Fibroblast of gingiva (primary cell): ENCODE measurements at places on chromosomes 6 and 20.

DNA sequence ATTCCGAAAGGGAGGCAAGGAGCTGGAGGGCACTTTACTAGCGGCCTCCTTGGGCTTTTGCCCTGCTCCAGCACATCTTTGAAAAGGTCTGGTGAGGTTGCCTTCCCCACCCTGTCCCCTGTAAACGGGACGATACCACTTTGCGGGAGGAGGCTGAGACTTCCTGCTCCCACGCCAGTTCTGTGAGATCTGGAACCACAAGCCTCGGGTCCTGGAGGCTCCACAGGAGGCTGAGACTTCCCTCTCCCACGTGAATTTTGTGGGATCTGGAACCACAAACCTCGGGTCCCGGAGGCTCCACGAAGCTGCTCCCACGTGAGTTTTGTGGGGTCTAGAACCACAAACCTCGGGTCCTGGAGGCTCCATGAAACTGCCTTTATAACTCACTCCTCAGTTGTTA, 209.3 kb downstream of the DLL1 start:
- no peak for DNase-seq

DNA sequence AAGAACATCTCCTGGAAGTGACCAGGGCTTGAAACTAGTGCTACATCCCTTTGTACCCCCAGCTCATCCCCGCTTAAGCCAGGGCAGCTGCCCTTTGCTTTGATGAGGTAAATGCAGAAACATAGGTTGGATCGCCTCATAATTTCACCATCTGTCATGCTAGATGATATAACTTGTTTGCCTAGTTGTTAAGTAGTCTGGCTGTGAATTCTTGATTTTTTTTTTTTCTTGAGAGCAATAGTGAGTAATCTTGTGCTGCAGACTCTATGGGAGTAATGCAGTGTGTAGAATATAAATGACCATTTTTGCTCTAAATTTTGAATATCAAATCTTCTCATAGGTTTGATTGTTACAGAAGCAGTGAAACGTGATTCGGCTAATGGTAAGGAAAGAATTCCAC, 4.1 kb downstream of the TRDN start:
- DNase-seq: no peak

- DNase-seq: peak; percentile 89
Measured at GRCh38 chr20:45344168-45344860, 3.9 kb downstream of the SDC4 start.

- DNase-seq: no peak
Measured at GRCh38 chr6:7734707-7735383, 8.9 kb downstream of the BMP6 start.

- DNase-seq: no peak
Measured at GRCh38 chr6:14016432-14016831, 91.7 kb downstream of the RNF182 start.

DNA sequence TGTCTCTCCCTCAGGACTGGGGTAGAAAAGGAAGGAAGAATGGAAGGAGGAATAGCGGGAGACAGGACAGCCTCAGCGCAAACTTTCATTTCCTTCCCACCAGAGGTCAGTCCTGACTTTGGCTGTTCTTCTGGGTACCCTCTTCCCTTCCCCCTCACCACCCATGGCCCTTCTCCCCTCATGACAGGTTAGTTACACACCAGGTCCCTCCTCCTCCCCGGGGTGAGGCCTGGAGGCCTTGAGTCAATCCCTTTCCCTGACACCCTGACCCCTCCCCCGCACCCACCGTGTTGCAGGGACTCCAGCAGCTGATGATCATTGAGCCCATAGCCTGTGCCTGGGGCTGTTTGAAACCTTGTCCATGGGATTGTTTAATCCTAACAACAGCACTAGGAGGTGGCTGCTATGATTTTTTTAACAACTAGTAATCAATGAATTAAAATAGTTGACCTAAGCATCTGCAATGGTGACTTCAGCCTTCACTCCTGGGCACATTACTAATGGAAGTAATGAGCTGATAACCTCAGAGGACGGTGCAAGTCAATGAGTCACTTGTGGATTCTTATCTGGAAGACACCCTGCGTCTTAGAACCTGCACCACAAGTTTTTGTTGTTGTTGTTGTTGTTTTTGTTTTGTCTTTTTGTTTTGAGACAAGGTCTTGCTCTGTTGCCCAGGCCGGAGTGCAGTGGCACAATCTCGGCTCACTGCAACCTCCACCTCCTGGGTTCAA, 46.6 kb upstream of the CCDC167 start:
- no peak for DNase-seq

DNA sequence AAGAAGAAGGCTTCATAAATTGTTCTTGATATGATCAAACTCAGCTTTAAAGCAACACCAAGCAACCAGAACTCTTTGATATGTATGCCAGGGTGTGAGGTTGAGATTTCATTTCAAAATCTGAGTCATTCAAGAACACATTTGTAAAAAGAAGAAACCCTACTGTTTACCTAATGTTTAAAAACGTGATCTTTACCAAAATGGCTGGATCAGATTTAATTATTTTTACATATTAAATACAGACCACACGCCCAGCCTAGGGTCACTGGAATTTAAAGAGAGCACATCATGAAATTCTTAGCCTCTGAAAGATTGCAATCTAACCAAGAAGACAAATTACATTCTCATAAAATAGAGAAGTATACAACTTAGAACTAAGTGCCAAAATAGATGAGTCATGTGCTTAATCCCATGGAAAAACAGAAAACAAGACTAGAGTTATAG, 206.8 kb upstream of the SMLR1 start:
- DNase-seq: peak; percentile 25

- DNase-seq: peak; percentile 66
Measured at GRCh38 chr6:163872335-163872734, 457.8 kb downstream of the QKI start.

- no peak for DNase-seq
Measured at GRCh38 chr6:111978532-111979149, 75.3 kb upstream of the CCN6 start.

- no peak for DNase-seq
Measured at GRCh38 chr20:44585057-44585963, 2.9 kb downstream of the PKIG start.

DNA sequence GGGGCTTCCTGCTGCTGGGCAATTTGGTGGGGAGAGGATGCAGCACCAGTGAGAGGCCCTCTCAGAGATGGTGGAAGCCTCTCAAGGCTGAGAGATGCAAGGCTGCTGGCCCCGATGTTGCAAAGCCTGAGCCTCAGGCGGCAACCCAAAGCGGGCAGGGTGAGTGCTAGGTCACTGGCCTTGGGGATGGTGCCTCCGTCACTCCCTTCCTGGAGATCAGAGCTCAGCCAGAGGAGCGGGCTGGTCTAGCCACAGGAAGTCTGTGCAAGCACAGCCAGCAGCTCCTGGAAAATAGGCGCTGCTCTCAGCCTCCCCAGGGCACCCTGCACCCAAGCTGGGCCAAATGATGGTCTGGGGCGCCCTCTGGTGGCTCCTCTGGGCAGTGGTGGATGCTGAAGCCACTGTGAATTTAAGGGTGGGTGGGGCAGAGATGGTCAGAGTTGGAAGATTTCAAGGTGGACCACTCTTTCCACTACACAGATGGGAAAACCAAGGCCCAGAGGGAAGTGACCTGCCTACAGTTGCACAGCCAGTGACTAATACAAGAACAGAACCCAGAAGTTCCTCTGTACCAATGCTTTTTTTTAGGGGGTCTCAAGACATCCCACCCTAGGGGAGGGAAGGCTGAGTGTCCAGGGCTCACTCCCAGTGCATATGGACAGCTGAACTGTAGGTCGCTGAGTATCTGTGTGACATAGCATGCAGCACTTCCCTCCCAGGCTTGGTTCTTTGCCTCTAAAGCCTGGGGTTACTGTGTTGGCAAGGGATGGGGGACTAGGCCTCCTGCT, 20.8 kb downstream of the C20orf203 start:
- peak; percentile 72 for DNase-seq

- DNase-seq: peak; percentile 37
Measured at GRCh38 chr6:158003910-158004700, 22.4 kb downstream of the SYNJ2 start.

DNA sequence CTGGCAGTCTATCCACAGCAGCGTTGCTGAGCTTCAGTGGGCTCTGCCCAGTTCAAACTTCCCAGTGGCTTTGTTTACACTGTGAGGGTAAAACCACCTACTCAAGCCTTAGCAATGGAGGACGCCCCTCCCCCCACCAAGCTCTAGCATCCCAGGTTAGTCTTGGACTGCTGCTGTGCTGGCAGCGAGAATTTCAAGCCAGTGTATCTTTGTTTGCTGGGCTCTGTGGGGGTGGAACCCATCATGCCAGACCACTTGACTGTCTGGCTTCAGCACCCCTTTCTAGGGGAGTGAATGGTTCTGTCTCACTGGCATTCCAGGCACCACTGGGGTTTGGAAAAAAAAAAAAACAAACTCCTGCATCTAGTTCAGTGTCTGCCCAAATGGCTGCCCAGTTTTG, 249.7 kb upstream of the SYNCRIP start:
- DNase-seq: no peak

- DNase-seq: no peak
Measured at GRCh38 chr20:621125-621756, 11.1 kb upstream of the TCF15 start.

DNA sequence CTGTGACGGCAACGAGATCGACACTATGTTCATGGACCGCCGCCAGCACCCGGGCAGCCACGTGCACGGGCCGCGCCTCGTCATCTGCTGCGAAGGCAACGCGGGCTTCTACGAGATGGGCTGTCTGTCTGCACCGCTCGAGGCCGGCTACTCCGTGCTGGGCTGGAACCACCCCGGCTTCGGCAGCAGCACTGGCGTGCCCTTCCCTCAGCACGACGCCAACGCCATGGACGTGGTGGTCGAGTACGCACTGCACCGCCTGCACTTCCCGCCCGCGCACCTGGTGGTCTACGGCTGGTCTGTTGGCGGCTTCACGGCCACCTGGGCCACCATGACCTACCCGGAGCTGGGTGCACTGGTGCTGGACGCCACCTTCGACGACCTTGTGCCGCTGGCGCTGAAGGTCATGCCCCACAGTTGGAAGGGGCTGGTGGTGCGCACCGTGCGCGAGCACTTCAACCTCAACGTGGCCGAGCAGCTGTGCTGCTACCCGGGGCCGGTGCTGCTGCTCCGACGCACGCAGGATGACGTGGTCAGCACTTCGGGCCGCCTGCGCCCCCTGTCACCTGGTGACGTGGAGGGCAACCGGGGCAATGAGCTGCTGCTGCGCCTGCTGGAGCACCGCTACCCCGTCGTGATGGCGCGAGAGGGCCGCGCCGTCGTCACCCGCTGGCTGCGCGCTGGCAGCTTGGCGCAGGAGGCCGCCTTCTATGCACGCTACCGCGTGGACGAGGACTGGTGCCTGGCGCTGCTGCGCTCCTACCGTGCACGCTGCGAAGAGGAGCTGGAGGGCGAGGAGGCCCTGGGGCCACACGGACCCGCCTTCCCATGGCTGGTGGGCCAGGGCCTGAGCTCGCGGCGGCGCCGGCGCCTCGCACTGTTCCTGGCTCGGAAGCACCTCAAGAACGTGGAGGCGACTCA, 943 bp downstream of the ABHD16B start:
- no peak for DNase-seq

DNA sequence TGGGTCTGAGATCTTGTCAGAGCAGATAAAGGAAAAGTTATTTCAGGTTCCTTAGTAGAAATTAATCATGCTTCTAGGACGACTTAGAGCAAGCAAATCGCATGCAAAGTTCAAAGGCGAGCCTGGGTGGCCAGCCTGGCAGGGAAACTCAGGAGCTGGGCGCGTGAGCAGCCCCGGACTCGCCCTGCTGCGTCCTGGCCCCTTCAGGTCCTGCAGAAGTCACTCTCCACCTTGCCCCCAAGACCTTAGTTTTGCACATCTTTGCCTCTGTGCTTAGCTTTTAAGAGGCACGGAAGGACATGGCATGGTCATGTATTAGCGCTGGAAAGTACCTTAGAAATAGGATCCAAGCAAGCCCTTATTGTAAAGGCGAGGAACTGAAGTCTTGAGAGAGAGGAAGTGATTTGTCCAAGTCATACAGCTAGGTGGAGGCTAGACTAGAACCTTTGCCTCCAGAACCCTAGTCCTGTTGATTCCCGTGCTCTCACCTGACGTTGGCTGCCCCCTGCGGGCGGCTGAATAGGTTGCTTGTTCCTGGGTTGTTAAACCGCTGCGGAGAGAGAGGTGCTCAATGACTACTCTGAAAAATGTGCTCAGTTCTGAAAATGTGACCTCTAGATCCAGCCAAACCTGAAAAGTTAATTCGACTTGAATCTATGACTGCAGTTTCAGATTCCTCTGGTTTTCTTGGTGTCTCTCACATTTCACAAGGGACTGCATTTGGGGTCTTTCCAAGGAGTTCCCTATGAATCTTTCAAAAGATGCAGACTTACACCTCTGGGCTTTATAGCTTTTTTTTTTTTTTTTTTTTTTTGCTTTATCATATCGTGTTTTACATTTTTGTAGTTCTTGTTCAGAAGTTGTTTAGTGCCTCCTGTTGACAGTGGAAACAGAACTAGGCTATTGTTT, 2.7 kb downstream of the MYB start:
- DNase-seq: no peak

DNA sequence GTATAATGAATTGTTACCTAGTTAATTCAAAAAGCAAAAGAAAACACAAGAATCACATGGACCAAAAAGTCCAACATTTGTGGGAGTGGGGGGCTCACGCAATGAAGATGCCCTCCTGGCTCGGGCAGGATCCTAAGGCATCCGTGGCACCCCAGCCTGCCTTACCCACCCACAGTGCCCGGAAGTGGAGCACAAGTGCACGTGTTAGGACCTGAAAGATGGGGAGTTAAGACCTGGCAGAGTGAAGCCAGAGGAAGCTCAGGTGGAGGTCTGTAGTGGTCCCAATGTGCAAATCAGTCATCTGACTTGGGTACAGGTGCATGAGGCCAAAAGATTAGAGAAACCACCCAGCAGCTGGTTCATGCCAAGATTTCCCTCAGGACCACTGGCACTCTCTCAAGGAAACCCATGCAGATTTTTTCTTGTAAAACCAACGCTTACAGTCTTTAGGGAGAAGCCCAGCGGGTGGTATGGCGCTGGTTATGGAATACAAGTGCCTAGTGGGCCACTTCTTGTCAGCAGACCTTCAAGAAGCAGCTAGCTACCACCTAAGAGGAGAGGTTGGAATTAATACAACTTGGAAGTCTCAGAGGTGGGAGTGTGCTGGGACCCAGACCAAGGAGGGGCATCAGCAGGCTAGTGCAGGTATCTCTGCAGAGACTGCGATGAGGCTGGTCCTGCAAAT, 42.1 kb downstream of the BFSP1 start:
- DNase-seq: no peak

GRCh38 chr20:24542721-24543120, 73.3 kb downstream of the SYNDIG1 start:
- DNase-seq: no peak

DNA sequence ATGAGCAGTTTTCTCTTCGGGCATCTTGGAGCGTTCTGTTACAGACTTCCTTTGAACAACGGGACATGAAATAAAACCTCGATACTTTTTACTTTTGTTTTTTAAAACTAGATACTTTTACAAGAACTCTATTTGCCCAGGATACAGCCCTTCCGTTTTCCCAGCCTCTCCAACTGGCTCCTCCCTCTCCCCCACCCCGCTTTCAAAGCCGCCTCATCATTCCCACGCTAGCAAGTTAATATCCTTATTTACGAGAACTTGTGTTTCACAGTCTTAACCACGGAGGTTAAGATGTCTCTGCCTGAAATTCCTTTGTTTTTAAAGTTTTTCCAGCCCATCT, 241 bp upstream of the CFAP206 start:
- peak; percentile 31 for DNase-seq
